Stimulated activated CD8-positive, alpha-beta memory T cell treated with anti-CD3 and anti-CD28 coated beads, Interleukin-4, amount 100 ng/mL, for 24 hours (primary cell): ENCODE measurements at places on chromosomes 7 and 10.
A peak's percentile ranks its signal among the peaks of the same experiment; 100 is the strongest.

GRCh38 chr7:136874393-136875032 lies 6.1 kb downstream of the CHRM2 start:
- no peak for DNase-seq

GRCh38 chr10:72218325-72218724 lies 2.2 kb upstream of the ASCC1 start:
- DNase-seq: no peak

- DNase-seq: no peak
These were observed 1.6 kb downstream of the GTF2IRD1 start for GRCh38 chr7:74455291-74455804.

DNA sequence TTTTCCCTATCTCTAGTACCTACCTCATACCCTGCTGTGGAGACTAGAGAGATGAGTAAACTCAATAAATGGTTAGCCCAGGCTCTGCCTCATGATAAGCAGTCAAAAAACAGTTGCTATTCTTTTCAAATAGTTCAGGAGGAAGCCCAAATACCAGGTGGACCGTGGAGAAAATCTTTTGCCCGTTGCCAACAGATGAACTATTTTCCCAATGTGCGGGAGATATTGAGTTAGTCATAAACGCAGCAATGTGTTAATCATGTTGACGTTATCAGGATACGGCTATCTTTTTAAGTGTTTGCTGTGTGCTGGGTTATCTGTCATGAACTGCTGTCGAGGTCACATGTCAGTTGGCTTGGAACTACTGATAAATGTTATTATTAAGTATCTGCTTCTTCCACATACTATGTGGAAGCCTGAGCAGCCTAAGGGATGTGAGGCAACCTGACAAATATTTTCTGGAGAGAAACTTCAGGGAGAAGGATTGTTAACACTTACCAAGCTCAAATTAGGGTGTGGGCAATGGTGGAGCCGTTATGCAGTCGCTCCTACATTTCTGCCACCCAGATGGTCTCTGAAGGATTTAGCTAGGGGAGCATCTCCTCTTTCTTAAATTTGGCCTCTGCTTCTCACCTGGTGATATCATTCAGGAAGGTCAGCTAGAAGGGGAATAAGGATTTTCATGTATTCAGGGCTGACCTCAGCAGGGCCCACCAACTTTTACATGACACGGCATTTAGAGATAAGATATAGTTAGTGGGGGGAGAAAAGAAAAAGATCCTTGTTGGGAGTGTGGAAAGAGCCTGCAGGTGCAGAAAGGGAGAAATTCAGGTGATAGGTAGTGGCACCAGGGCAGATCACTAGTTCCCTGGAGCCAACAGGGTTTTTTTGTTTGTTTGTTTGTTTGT lies 33.5 kb upstream of the SLC26A3 start:
- no peak for DNase-seq

GRCh38 chr7:112447406-112447805 lies 2.9 kb upstream of the IFRD1 start:
- no peak for DNase-seq

DNA sequence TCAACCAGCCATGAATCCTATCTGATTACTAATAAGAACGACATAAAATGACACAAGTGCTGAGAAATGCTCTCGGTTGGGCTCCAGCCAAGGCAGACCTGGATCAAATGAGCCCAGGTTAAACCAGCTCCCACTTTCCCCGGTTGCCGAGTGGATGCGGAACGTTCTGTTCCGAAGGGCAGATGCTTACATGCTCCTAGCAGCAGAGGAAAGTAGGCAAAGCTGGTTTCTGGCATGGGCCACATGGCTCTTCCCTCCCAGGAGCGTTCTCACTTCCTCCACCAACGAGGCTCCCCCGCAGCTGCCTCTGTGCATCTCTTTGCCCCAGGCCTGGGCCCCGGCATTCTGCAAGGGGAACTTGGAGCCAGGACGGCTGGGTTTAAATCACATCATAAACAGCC lies 61.8 kb upstream of the SDK1 start:
- no peak for DNase-seq

- no peak for DNase-seq
These were observed 25.1 kb downstream of the CRHR2 start for GRCh38 chr7:30657131-30657530.

DNA sequence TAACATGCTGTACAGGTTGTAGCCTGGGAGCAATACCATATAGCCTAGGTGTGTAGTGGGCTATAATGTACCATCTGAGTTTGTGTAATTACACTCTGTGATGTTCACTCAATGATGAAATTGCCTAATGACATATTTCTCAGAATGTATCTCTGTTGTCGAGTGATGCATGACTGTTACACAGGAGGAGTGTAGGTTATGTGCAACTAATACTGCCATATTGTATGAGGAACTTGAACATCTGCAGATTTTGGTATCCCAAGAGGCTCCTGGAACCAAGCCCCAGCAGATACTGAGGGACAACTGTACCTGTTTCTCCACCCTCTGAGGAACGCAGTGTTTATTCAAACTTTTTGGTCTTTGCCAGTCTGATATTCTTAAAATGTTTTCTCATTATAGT lies 38.6 kb downstream of the NACAD start:
- DNase-seq: no peak

- DNase-seq: no peak
These were observed 46.8 kb downstream of the HIPK2 start for GRCh38 chr7:139730746-139731612.

- DNase-seq: no peak
These were observed 121.4 kb upstream of the PHYHIPL start for GRCh38 chr10:59055045-59055444.

DNA sequence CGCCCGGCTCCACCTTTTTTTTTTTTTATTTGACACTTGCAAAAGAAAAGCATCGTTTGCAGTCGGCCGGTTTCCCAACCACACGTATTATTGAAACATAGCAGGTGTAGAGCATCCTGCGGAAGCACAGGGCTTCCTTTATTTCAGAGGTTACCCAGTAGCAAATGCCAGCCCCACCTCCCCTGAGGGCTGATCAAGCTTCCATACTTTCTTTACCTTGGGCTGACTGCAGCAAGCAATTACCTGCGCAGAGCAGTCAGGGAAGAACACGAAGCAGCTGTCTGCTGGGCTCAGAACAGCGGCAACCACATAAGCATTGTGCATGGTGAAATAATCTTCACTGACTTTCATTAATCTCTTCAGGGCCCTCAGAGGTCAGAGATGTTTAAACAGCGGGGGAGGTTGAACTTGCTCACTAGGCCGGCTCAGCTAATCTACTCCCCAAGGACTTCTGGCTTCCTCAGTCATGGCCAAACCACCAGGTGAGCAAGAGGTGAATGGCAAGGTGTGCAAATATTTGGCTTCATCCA lies 784.7 kb upstream of the AUTS2 start:
- no peak for DNase-seq

GRCh38 chr7:146131701-146132100 lies 15.1 kb downstream of the CNTNAP2 start:
- no peak for DNase-seq

DNA sequence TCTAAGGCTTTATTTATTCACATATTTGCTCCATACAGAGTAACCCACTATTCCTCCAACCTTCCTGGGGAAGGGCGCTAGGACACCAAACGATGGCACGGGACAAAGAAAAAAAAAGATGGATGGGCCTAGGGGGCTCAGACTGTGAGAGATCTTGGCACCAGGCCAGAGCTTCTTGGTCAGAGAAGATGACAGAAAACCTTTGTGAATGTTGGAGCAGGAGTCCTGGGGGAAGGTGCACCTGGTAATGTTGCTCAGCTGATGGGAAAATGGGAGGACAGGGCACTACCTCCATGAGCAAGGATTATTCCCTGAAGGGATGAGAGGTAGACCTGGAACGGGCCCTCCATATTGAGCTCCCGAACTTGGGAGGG lies 1.4 kb upstream of the SH3PXD2A start:
- no peak for DNase-seq

GRCh38 chr7:155344270-155344617 lies 46.6 kb downstream of the INSIG1 start:
- DNase-seq: no peak

- DNase-seq: no peak
These were observed 448.5 kb upstream of the ANKRD30A start for GRCh38 chr10:36676756-36677430.

DNA sequence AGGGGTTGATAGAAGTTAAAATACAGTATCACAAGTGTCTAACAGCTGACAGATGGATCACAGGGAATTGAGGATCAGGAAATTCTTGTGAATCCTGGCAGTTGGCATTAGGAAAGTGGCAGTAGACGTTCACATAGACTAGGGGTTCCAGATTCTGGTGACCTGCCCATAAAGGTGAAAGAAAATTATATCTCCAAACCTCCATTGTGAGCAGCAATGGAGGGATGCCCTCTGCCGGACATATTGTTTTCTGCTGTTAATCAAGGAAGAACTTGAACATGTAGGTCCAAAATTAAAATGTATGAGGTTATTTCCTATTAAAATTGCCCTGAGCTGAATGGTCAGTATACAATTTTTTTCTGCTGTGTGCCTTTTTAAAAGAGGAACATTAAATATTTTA lies 5.1 kb downstream of the NME8 start:
- no peak for DNase-seq

DNA sequence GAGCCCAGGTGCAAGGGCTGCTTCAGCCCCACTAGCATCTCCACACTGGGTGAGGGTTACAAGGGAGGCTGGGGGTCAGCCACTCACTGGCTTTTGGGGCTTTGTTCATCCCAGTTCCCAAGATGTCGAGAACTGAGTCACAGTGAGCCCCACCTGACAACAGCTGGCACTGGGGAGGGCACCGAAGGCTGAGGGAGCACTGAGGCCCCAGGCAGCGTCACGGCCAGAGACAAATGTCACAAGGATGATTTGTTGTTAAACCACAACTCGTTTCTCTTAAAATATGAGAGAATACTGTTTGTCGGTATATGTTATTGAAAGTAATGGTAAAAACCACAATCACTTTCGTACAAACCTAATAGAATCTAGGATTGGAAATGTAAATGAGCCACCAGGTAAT lies 219.9 kb downstream of the CELF2 start:
- DNase-seq: peak; percentile 47

DNA sequence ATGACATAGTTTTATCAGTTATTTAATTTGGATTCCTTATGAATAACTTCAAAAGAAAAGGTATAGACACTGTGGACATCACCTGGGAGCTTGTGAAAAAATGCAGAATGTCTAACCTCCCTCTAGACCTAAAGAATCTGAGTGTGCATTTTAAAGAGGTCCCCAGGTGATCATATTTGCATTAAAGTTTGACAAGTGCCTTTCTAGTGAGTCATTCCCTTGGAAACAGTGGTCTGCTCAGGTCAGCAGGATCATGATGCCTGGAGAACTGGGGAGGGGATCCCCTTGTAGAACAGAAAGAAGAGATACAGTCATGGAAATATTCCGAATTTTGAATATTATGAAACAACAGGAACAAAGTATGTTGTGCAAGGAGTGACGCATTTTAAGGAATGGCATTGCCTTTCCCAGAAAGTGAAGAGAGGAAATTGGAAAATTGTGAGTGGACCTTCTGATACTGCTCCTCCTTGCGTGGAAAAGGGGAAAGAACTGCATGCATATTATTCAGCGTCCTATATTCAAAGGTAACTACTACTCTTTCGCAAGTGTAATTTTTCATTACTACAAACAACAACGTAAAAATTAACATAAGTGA lies 4.6 kb downstream of the STEAP2 start:
- DNase-seq: no peak

- DNase-seq: no peak
These were observed 170.1 kb downstream of the TMEM26 start for GRCh38 chr10:61283066-61283465.

GRCh38 chr7:112584290-112584689 lies 103.5 kb downstream of the LSMEM1 start:
- no peak for DNase-seq
